M059J (cell line): ENCODE measurements at places on chromosomes 4 and X. TPM values are rescaled to one million over a fixed set of nuclear protein-coding genes. Genes with fewer than 3 reads are reported as not detected.

The GPR78 gene
- 0.07 TPM in 1 of 2 replicates, not detected in the other for total RNA-seq

The NSG1 gene
- 0.20 TPM in 1 of 2 replicates, not detected in the other for total RNA-seq

The ITM2A gene
- total RNA-seq: not detected in 2 replicates

The AREG gene
- not detected in 2 replicates for total RNA-seq

The RTL5 gene
- 0.12 and 0.39 TPM in 2 replicates for total RNA-seq

The BANK1 gene
- 0.52 and 0.91 TPM in 2 replicates for total RNA-seq

The MAMLD1 gene
- 2.5 and 4.6 TPM in 2 replicates for total RNA-seq

The TIGD4 gene
- 0.30 TPM in 1 of 2 replicates, not detected in the other for total RNA-seq

The MEPE gene
- 0.07 TPM in 1 of 2 replicates, not detected in the other for total RNA-seq

The VEGFD gene
- 4.8 TPM in 1 of 2 replicates, not detected in the other for total RNA-seq

The FHIP1A gene
- total RNA-seq: 3.6 and 5.7 TPM in 2 replicates

The RBM47 gene
- 11.2 and 18.0 TPM in 2 replicates for total RNA-seq

The USP17L13 gene
- total RNA-seq: not detected in 2 replicates

The POU3F4 gene
- not detected in 2 replicates for total RNA-seq
